ENCODE measurements at places on chromosomes 2 and 18. TPM values are rescaled to one million over a fixed set of nuclear protein-coding genes. Genes with fewer than 3 reads are reported as not detected.
A peak's percentile ranks its signal among the peaks of the same experiment; 100 is the strongest.

Gene ZNF396
- 1.3 TPM for polyA plus RNA-seq

Gene SCN7A
- 11.1 TPM for polyA plus RNA-seq

Gene TNFAIP6
- polyA plus RNA-seq: 1.7 TPM

Gene CDH7
- 0.04 TPM for polyA plus RNA-seq

Gene RTP5
- 0.06 TPM for polyA plus RNA-seq

Gene HOXD9
- 5.6 TPM for polyA plus RNA-seq

Gene CCDC148
- 0.28 TPM for polyA plus RNA-seq

DNA sequence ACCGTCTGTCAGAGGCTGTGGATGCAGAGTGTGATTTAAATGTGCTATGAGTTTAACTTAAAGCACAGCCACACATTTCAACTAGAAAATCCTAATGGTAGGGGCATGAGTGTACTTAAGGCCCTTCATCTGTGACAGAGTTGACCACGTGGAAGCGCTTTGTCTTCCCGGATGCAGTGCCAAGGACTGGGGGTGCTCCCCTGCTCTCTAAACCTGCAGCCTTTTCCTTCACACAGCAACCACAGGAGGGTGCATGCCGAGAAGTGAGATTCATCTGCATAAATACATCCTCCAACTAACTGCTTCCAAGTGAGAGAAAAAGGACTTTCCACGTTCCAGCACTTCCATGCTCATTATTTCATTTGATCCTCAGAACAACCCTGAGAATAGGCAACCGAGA is 149.6 kb downstream of the MYT1L start:
- no peak for DNase-seq

- DNase-seq: no peak
These were observed 272.5 kb upstream of the CWC22 start for GRCh38 chr2:180279581-180279980.

DNA sequence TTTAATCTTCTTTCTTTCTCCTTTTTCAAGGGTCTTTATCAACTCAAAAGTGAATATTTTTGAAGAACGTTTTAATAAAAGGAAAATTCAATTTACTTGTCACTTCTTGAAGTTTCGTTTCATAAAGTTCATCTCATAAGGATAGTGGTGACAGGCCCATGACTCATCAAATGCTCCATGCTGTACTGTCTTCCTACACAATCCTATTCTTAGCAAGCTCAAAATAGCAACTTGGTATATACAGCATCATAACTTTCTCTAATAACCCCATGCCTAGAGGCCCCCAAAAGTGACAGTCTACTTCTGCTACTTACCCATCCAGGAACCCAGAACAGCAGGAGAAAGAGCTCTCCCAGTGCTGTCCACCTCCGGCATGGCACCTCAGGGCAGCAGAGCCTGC is 7.7 kb downstream of the FBXO15 start:
- no peak for DNase-seq

DNA sequence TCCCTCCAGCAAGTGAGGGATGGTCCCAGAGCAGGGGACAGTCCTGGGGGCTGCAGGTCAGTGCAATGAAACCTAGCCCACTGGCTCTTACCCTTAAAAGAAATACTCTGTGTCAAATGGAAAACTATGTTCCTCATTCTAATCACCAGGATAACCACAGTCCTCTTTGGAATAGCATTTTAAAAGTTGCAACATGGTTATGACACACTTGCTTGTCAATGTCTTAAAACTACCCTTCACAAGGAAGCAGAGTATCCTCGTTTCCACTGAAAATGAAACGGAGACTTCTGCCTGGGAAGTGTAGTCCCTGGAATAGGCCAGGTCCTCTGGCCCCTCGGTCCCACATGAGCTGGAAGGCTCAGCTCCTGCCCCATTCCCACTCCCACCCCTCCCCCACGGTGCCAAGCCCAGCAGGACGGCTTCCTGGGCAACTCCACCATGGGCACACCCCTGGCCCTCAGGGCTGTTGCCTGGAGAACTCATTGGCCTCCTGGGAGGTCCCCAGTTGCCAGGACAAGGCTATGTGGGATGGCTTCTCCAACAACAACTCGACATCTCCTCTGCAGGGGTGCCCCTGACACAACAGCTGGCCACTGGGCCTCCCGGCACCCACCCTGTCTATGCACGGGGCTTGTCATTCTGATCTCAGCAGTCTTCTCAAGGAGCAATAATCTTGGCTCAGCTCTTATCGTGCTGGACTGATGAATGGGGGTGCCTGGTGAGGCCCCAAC is 38.3 kb upstream of the ST3GAL5 start:
- no peak for DNase-seq

- no peak for DNase-seq
These were observed 75.3 kb upstream of the CHN1 start for GRCh38 chr2:175080479-175080878.

GRCh38 chr2:14297340-14297739 is 335.2 kb upstream of the LRATD1 start:
- peak; percentile 76 for DNase-seq

GRCh38 chr2:3396920-3397559 is 17.5 kb downstream of the TRAPPC12 start:
- no peak for DNase-seq

DNA sequence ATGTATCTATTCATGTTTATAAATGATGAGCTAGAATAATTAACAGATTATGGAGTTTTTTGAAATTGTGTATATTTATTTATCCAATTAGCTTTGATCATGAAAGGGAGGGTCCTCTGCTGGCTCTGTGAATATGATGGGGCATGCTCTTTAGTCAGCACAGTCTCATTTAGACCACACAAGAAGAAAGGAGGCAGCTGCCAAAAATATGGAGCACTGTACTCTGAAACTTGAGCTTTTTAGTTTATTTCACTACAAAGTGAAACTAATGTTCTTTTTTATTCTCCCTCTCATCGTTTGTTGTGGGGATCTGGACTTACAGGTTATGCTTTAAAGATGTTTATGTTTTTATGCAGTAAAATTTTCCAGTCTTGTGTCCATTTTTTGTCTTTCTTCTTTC is 266.9 kb upstream of the GULP1 start:
- peak; percentile 2 for DNase-seq

- no peak for DNase-seq
These were observed 72.0 kb downstream of the DOCK10 start for GRCh38 chr2:224970311-224970710.

- DNase-seq: no peak
These were observed 68.2 kb downstream of the HS1BP3 start for GRCh38 chr2:20582600-20583221.

DNA sequence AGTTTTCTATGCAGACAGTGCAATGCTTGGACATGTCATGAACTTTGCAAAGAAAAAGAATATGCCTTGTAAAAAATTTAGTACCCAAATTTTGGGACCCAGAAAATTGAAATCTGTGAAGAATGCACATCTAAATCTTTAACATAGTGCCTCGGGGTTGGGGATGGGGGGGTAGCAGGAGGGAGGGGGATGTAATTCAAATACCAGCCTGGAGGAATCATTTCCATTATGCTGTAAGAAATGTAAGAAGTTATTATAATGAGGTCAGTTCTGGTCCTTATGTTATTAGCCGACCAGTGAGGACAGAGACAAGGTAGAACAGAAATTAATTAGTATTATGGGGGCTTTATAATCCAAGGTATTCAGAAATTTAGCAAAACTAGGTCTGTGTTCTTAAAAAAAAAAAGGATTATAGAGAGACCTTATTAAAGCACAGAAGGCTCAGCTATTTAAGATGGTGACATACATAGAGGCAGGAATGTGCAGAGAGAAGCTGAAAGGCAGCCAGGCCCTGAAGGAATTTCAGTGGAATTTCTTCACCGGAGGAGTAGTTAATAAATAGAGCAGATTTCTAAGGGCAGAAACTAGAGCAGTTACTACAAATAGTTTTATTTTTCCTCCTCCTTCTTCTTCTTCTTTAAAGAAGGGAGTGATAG is 89.0 kb upstream of the RBMS1 start:
- DNase-seq: no peak

DNA sequence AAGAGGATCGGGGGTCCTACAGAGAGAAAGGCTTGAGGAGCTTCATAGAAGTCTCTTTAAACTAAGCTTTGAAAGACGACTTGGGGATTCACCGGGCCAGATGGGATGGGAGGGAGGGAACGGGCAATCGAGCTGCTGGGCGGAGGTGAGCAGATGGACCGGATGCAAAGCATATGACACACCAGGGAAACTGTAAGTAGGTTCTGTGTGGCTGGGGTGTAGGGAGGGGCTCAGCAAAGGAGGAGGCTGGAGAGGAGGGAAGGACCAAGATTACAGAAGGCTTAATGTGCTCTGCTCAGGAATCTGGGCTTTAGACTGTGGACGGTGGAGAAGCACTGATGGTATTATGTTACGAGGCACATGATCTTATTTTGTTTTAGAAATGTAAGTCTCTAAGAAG is 131.5 kb downstream of the MAIP1 start:
- no peak for DNase-seq

DNA sequence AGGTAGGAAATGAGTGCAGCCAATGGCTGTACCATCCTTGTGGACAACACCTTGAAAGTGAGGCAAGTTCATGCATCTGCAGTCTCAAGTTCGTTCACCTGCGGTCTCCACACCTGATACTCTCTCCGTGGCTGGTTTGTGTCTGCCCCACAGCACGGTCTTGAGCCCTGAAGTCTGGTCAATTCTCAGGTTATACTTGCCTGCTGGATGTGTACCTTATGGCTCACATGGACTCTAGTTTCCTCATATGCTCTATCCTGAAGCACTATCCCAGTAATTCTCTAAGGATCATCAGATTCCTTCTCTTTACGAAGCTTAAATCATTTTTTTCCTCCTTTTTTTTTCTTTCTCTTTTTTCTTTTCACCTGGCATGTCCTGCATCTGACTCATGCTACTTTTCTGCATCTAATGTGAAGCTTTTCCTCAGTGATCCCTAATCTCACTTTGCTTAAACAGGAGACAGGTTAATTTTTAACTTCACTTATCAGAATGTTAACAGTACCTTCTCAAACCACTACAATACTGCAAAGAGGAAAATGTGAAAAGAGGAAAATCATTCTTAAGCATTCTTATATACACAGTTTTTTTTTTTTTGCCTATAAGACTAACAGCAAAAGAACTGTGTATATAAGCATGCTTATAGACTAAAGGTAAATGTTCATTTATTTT is 511.2 kb downstream of the SOX11 start:
- DNase-seq: no peak

GRCh38 chr2:234306426-234307173 is 190.3 kb downstream of the ARL4C start:
- DNase-seq: no peak

GRCh38 chr2:162518894-162519293 is 175.0 kb downstream of the GCA start:
- no peak for DNase-seq

DNA sequence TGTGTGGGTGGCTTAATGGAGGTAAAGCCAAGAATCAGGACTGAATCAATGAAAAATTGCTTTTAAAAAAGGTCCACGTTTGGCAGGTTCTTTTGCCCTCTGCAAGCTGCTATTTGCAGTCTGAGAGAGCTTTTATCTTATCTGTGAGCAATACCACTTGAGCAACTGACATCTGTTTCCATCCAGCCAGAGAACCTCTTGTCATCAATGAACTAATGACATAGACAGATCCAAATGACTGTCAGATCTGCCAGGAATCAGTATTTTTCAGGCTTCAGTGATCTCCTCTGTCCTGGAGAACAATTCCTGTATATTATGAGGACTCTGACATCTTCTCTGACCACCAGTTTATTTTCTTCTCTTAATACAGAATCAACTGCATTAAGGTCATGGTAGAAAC is 608.1 kb downstream of the LRP1B start:
- DNase-seq: no peak

DNA sequence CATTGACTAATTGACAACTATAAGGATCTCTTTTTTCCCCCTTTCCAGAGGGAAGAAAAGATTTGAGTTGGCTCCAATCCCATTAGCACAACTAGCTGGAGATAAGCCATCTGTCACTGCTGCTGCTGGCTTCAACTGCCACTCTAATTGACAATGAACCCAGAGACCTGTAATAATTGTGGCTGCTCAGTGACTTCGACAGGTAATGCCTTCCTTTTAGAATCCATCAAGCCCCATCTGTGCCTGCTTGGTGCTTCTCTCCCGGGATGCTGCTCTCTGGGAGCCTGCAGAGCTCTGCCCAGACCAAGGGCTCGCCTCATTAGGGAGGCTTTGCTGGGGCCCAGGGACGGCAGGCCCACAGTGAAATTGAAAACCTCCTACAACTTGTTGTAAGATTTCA is 376.7 kb upstream of the SOX11 start:
- no peak for DNase-seq

GRCh38 chr2:235689427-235689853 is 195.6 kb downstream of the AGAP1 start:
- DNase-seq: no peak

DNA sequence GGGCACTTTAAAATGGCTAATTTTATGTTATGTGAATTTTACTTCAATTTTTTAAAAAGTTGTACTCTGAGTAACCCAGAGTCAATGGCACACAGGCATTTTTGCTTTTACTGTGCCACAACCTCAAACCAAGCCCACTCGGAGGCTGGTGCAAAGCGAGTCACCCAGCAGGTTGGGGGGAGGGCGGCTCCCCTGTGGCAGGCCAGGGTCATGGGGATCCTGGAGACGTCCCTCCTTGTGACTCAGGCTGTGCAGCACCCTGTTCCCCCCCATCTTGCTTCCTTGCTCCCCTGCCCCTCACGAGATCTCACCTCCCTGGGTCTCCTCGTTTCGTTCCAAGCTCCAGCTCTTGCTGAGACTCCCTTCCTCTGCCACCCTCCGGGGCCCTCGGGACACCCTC is 58.6 kb downstream of the POMC start:
- no peak for DNase-seq

All from urinary bladder (tissue), 4 donors.